ENCODE measurements at places on chromosomes 1 and 21.

- no peak for DNase-seq
Measured at GRCh38 chr1:66774438-66774837, 22.2 kb downstream of the DYNLT5 start.

DNA sequence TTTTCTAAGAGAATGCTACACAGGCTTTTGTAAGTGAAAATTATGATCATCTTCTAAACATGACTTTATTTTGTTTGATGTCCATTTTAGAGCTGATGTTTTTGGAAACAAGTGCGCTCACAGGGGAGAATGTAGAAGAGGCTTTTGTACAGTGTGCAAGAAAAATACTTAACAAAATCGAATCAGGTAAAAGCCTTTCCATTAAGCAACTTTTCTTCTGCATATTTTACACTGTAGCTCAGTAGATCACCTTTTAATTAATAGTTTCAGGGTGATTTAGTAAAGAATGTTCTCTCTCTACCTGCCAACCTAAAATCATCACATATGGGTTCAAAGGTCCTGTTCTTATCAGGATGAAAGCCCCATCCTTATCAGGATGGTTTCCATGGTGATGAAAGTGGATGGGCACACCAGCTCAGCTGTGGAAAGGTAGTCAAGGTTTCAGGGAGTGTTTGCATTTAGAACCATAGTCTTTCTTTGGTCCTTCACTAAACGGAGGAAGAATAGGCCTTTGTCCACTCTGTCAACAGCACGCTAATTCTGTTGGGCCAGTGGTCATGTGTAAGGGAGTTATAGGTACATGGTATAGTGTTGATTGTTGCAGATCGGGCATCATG, 28.1 kb downstream of the RAB4A start:
- DNase-seq = no peak

DNA sequence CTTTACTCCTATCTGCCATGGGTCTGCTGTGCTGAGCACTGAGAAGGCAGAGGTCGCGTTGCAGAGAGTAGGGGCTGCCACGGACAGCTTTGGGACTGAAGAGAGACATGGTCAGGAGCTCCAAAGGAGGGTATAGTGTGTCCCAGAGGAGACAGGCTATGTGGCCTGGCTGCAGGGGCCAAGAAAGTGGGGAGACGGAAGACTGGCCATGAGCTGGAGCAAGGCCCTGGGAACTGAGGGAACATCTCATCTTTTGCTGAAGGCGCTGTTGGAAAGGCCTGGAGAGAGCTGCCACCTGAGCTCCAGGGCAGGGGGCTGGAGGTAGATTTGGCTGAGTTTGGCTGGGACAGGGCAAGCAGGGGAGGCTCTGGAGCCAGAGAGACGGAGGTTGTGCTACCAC, 55.8 kb upstream of the AJAP1 start:
- DNase-seq = no peak

DNA sequence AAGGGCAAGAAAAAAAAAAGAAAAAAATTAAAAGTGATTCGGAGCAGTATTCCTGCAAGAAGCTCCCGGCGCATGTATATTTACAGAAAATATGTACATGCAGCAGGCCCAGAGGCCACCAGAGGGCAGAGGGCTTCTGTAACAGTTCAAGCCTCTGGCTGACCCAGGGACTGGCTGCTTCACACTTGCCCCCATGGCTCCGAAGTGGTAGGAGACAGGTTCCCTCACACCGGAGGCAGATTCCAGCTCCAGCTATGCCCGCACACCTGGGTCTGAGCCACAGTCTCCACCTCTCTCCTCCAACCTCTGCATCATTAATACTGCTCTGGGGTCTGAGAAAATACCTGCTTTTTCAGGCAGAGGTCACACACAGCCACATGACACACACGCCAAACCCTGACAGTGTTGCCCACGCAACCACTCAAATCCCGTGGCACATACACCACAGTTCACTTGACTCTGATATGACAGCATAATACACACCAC, 2.2 kb upstream of the ARHGAP30 start:
- DNase-seq = no peak

GRCh38 chr1:103326595-103326994, 198.9 kb upstream of the RNPC3 start:
- no peak for DNase-seq

- no peak for DNase-seq
Measured at GRCh38 chr1:93704052-93704451, 22.4 kb upstream of the BCAR3 start.

DNA sequence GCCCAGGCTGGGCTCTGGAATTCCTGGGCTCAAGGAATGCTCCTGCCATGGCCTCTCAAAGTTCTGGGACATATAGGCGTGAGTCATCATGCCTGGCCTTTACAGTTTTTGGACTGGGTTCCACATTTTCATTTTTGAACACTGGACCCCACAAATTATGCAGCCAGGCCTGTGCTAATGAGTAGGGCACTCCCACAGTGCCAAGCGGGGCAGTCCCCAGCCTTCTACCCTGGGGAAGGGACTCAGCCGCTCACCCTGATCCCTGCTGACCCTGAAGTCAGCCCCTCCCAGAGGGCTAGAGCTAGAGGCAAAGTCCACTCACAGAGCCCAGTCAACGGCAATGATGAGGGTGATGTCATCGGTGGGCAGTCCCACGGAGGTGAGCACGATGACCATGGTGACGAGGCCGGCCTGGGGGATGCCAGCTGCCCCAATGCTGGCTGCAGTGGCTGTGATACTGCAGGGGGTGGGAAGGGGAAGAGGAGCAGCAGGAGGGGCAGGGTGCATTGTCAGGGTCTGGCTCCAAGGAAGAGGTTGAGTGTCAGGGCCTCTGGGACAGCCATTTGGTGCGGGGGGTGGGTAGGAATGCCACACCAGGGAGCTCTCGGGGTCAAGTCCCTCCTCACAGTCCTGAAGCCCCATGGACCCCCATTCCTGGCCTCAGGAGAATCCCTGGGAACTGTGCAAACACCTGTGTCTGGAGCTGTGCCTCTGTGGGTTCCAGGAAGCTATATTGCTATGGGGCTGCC, 27.6 kb downstream of the PODN start:
- DNase-seq = no peak

GRCh38 chr1:230295367-230295766, 130.8 kb downstream of the PGBD5 start:
- no peak for DNase-seq

DNA sequence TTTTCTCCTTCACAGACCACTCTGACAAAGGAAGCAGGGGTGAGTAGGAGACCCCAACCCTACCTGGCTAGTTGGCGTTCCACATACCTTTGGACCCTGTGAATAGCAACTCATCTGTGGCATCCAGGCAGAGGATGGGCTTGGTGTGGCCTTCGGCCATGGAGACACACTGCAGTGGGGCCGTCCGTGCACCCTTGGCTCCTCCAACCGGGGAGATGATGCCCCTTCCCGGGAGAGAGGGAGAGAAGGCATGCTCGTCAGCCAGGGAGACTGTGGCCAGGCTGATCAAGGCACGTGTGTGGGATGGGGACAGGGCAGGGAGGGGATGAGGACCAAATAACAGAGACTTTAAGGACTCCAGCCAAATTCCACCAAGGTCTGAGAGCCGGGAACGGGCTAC, 42.6 kb downstream of the KIF21B start:
- DNase-seq = no peak

DNA sequence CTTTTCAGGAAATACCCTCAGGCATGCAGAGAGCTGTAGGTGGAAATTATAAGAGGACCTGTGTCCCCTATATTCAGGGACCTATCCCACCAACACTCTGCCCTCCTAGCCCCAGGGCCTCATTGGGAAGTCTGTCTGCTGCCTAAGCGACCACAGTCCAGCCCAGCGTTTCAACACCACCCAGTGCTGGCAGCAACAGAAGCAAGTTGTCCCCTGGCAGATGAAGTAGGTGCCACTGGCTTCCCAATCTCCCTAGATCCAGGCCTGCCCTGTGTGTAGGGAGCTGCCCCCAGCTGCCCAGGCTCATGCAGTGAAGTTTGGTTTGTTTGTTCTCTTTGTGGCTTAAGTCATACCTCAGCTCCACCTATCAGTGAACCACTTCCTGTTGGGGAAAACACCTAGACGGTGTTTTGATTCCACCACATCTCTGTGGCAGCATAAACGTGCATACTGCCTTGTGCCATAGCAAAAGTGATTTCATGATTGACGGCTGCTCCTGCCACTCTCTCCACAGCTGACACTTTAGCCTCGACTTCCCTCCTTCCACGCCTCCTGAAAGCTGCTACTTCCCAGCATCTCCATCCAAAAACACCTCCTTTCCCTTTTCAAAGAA, 8.1 kb upstream of the LEFTY1 start:
- peak; percentile 58 for DNase-seq

GRCh38 chr21:44583089-44583799, 2.8 kb upstream of the KRTAP10-5 start:
- DNase-seq = no peak

- peak; percentile 45 for DNase-seq
Measured at GRCh38 chr1:156052862-156053767, 483 bp downstream of the UBQLN4 start.

GRCh38 chr1:55337801-55338447, 122.8 kb upstream of the USP24 start:
- DNase-seq = no peak

- no peak for DNase-seq
Measured at GRCh38 chr1:23452011-23452411, 27.5 kb upstream of the TCEA3 start.

DNA sequence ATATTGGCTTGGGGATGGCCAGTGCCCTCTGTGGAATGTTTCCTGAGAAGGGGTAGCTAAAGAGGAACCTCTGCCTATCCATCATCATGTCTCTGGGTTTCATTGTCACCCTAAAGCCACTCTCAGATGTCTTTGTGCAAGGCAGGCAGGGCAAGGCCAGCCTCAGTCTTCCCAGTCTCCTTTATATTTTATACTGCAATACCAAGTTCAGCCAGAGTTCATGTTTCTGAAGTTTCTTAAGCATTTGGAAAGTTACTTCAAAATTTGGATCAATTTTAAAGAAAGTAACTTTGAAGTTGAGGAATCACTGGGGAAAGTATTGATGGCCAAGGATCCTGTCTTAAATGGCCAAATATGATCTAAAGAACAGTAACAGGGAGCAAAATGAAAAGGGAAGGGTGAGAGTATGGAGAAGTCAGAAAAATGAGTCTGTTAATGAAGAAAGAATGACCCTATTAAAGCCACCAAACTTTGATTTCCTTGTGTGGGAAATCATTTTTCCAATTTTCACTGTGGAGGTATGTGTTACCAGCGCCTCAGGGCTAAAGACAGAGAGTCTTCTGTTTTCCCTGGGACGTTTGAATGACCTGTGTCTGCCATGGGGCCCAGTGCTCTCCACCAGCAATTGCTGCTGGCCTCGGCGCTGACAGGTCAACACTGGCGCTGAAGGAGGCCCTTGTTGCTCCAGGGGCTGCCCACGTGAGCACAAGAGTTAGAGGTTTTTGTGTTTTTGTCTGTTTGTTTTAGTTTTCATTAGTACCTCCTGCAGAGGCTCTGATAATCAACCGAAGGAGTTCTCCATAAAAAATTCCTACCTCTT, 93.9 kb downstream of the ATP5PO start:
- no peak for DNase-seq

GRCh38 chr1:183096894-183097293, 73.7 kb downstream of the LAMC1 start:
- no peak for DNase-seq

GRCh38 chr21:31887391-31887841, 14.6 kb downstream of the HUNK start:
- no peak for DNase-seq

- no peak for DNase-seq
Measured at GRCh38 chr21:44532712-44533111, 7.3 kb downstream of the KRTAP10-1 start.

DNA sequence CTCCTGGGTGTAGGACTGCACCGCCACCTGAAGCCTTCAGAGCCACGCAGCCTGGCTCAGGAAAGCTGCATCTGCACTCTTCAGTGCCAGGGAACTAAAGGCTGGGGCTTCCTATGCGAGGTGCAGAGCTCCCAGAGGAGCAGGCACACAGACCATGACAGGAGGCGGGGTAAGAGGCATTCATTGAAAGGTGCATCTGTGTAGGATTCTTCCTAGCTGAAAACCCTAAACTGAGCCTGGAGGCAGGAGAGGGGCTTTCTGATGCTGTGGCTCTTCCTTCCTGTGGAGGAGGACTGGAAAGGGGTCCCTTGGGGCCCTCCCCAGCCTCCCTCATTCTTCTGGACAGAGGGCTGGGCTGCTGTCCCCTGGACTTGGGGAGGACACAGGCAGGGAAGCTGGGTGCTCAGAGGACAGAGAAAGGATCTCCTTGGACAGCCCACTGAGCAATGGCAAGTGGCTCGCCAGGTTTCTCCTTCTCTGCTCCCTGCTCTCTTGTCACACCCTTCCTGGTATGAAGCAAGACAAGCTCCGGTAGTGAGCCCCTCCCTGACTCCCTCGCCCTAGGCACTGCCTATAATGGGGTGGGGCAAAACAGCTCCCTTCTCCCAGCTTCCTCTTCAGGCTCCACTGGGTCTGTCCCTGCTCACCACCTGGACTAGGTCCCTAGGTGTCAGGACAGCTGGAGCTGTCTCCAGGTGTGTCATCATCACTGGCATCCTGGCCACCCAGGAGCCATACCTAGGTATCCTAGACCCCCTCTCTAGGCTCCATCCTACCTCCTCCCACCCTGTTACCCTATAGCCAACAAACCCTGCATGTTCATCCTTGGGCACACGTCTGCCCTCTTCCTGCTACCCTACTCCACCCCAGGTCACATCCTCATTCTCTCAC, 20.0 kb downstream of the S100A6 start:
- no peak for DNase-seq

GRCh38 chr1:243287652-243288051, 31.8 kb downstream of the SDCCAG8 start:
- no peak for DNase-seq

DNA sequence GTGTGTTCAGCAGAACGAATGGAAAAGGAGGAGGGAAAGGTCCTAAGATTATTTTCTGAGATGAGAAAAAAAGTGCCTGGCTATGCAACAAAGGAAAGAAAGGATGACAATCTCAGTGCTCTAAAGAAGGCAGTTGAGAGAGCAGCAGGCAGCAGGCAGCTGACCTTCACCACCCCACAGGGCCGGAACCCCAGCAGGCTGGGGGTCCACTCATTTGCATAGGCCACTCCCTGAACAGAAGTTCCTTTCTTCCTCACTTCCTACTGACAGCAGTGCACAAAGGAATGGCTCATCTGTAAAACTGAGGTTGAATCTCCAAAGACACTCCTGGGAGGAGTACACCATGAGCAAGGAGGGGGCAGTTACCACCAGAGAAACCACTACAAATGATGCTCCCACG, 41.4 kb upstream of the TNR start:
- no peak for DNase-seq

- DNase-seq = no peak
Measured at GRCh38 chr1:210908257-210908656, 225.7 kb downstream of the KCNH1 start.

DNA sequence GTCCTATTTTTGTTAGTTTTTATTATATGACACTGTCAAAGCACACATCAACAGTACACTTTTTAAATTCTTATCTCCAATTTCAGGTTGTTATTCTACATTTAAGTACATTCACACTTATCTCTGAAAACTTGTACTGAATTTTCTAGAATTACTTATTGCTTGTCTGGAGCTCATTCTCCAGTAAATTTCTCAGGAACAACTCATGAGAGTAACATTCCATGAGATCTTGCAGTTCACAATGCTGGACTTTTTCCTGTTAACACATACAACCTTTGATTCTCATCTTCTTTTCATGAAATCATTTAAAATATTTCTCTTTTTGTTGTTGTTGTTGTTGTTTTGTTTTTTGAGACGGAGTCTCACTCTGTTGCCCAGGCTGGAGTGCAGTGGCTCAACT, 320.9 kb upstream of the CAMK1G start:
- DNase-seq = no peak

- no peak for DNase-seq
Measured at GRCh38 chr1:109783436-109783835, 19.7 kb upstream of the EPS8L3 start.

All from stimulated activated CD8-positive, alpha-beta memory T cell treated with anti-CD3 and anti-CD28 coated beads, Interleukin-15, amount 100 ng/mL, for 4 hours (primary cell).